ENCODE measurements at places on chromosomes 16 and 17.
A peak's percentile ranks its signal among the peaks of the same experiment; 100 is the strongest.

DNA sequence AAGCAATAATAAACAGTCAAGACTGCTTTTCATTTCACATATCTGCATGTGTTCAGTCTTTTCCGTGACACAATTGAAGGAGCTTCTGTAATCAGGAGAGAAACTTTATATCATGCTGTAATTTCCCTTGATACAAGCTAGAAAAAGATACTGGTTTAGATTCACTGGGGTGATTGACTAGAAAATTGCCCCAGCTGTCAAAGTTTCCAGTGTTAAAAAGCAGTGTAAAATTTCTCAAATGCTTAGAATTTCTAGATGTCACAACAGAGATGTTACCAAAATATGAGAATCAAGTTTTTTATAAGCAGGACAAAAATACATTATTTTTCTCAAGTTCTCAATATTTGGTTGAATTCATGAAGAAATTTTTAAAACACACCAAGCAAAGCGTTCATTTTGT is 292.4 kb upstream of the HSBP1 start:
- no peak for ATAC-seq

DNA sequence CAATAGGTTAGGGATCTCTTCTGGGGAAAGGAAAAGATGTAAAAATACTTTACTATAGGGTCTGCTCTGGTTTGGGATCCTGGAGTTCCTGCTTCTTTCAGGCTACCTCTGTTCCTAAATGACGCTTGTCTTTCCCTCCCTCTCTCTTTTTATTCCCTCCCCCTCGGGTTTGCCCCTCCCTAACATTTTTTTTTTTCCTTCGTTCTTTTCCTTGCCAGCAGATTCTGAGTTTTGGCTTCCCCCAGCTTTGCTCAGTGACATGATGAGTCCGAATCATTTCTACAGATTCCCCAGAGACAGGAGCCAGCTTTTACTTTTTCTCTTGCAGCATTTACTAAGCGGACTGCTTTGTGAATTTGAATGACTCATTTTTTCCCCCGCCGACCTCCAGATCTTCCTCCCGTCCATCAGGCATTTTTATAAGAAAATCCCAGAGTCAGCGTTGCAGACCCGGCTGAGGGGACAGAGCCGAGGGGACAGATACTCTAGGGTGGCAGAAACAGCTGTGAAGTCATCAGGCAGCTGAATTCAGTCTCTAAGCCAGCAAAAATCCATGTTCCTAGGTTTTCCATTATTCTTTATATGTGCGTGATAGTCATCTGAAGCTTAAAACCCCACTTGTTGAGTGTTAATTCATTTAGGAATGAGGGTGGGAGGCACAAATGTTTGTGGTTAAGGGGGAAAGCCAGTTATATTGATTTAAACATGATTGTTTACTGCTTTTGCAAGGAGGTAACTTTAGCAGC is at the start of gene TMEM100:
TMEM100 (minus strand) TSS at position 123 of the 746 bp plus-strand sequence. CDS start 1,794 bp downstream, outside the sequence.
- ATAC-seq = peak; percentile 83

DNA sequence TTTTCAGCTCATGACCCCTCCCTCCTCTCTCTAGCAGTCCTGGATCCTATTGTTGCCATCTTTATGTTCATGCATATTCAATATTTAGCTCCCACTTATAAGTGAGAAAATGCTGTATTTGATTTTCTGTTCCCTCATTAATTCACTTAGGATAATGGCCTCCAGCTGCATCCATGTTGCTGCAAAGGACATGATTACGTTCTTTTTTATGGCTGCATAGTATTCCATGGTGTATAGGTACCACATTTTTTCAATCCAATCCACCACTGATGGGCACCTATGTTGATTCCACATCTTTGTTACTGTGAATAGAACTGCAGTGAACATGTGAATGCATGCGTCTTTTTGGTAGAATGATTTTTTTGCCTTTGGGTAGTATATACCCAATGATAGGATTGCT is 188.4 kb downstream of the FOXL1 start:
- no peak for ATAC-seq

- no peak for ATAC-seq
Measured at GRCh38 chr16:78877114-78877655, 723.4 kb downstream of the MAF start.

DNA sequence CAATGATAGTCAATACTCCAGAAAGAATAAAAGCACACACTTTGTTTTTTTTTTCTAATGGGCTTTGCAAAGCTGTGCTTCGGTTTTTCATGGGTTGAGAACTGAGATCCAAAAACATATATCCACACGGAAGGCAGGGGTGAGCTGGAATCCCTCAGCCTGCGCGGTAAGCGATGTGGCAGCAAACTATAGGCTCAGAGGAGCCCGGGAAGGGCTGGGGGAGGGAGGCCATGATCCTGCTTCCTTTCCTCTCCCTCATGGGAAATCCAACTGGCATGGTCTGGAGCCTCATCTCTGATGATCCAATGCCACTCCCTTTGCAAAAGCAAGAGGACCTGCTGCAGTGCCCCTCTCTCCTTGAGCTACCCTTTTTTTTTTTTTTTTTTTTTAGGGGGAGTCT is 8.2 kb downstream of the RBFOX3 start:
- no peak for ATAC-seq

DNA sequence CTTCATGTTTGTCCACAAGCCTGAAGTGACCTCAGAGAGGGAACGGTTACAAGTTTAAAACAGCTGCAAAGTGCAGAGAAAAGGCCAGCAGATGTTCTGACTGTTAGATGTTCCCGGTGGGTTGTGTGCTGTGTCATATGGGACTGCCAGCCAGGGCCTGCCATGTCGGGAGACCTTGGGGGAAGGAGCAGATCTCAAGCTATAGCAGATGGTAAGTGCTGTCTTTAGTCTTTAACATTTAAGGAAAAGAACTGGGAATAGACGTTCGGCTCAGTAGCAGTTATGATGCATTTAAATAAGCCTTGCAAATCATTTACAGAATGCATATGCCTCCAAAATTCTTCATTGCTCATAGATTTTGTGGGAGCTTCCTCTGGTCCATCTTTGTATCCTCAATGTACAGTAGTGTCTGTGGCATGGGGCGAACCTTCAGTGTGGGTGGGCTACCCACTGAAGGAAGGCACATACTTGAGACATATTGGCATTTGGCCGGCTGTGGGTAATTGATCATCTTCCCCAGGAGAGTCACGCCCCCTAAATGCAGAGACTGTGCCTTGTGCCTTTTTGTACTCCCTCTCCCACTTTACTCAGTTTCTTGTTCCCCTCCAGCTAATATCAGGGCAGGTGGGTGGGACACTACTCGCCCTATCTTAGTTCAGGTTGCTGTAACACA is 131.9 kb downstream of the NPIPB5 start:
- no peak for ATAC-seq

DNA sequence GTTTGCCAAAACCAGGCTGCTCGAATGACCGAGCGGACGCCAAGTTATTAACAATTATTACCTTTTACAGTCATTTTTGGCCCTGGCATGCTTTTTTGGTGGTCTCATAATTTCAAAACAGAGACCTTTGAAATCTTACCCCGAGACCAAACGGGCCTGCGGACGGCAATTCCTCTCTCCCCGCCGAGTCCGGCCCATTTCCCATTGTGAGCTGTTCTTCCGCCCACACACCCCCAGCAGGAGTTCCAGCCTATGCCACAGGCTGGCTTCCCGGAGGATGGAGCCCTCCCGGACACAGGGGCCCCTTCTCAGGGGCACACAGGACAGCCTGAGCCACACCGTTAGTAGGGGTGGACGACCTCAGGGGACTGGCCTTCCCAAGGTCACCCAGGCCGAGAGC is 130.7 kb downstream of the C16orf95 start:
- ATAC-seq = no peak

DNA sequence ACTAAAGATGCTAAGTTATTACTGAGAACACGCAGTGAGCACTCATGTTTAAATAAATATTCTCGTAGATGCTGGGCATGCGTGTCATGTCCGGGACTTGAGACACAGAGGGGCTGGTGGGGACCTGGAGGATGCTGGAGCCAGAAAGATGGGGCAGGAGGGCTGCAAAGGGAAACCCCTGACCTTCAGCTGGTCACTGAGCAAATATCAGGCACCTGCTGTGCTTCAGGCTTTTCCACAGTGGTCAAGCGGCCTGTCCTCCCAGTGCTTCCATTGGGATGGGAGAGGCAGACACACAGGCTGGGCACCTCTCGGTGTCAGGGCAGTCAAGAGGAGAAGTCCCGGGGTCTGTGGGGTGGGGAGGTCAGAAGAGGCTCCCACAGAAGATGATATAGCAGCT is 211.4 kb downstream of the GSG1L start:
- ATAC-seq = no peak

- peak; percentile 81 for ATAC-seq
Measured at GRCh38 chr17:59371416-59372100, 40.1 kb downstream of the YPEL2 start.

- no peak for ATAC-seq
Measured at GRCh38 chr17:76262732-76263344, 2.3 kb upstream of the UBALD2 start.

GRCh38 chr17:17680477-17681186 is 626 bp upstream of the RAI1 start:
- ATAC-seq = no peak

- ATAC-seq = peak; percentile 66
Measured at GRCh38 chr17:42135664-42136653, 13.4 kb downstream of the HSPB9 start.

- no peak for ATAC-seq
Measured at GRCh38 chr16:58413359-58413758, 21.1 kb downstream of the GINS3 start.

GRCh38 chr16:57409870-57410587 is 5.5 kb downstream of the CCL17 start:
- ATAC-seq = no peak

GRCh38 chr16:30760001-30760559 is 1.8 kb downstream of the CFAP119 start:
- no peak for ATAC-seq

DNA sequence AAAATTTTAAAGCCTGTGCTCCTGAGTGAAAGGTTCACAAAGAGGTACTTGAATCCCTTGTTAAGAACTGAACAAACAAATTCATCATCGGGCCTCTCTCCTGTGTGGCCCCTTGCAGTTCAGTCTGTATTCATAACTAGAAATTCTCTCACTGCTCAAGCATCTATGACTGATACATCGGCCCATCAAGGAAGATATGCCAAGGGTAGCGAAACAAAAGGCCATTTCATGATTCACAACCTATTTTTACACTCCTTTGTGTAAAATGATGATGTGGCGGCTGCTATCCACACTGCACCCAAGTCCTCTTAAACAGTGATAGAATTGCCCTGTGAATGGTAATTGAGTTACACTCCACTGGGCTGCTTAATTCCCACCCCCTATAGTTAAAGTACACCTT is 204.6 kb downstream of the STX8 start:
- ATAC-seq = no peak
